ENCODE measurements at places on chromosomes 3 and 15.

- no peak for DNase-seq
These were observed 58.5 kb upstream of the PLXNA1 start for GRCh38 chr3:126924458-126924857.

GRCh38 chr15:57470543-57470942 is 94.2 kb downstream of the CGNL1 start:
- DNase-seq, result no peak

DNA sequence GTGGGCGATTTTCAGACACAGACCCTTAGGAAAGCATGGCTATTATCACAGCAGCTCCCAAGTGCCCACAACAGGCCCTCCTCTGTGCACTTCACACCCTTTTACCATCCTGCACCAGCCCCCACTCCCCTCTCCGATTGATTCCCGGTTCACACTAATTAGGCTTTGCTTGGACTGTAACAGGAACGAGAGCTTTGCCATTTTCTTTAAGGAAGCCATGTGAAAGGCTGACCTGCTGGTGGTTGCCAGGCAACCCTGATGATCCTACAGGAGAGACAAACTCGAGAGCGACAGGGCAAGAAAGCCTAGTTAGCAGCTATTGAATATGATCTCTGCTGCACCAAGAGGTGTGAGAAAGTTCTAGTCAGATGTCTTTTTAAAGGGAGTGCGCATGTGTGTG is 28.2 kb upstream of the DET1 start:
- no peak for DNase-seq

DNA sequence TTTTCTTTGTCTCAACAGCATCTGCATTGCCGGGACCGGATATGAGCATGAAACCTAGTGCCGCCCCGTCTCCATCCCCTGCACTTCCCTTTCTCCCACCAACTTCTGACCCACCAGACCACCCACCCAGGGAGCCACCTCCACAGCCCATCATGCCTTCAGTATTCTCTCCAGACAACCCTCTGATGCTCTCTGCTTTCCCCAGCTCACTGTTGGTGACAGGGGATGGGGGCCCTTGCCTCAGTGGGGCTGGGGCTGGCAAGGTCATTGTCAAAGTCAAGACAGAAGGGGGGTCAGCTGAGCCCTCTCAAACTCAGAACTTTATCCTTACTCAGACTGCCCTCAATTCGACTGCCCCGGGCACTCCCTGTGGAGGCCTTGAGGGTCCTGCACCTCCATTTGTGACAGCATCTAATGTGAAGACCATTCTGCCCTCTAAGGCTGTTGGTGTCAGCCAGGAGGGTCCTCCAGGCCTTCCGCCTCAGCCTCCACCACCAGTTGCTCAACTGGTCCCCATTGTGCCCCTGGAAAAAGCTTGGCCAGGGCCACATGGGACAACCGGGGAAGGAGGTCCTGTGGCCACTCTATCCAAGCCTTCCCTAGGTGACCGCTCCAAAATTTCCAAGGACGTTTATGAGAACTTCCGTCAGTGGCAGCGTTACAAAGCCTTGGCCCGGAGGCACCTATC is 5.0 kb downstream of the NUTM1 start:
- no peak for DNase-seq

- no peak for DNase-seq
These were observed 983.4 kb downstream of the ROBO2 start for GRCh38 chr3:78023257-78023656.

DNA sequence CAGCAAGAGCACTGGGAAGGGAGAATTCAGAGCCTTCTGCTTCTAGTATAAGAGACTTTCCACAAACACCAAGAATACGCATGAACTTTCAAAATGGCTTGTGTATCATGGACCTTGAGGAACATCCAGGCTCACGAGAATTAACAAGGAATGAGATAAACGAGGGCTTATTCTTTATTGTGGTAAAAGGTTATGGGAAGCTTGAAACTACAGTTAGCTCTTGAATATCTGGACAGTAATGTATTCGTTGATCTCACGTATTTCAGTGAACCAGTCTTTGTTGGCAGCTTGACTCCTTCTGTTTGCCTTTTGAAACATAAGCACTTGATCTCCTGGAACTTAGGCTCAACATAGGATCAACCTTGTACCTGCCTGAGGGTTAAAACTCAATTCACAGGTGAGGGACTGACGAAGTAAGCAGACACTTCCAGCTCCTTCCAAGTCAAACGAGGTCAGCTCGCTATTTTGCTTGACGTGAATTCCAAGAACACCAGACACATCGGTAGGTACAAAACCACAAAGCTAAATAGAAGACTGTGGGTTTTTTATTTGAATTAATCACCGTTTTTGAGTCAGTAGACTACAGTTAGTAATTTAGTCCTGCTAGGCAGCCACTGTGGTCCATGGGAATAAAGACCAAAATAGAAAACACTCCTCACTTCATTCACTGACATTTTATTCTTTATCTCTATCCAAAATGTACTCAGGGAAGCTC is 30.8 kb downstream of the GALNT15 start:
- no peak for DNase-seq

DNA sequence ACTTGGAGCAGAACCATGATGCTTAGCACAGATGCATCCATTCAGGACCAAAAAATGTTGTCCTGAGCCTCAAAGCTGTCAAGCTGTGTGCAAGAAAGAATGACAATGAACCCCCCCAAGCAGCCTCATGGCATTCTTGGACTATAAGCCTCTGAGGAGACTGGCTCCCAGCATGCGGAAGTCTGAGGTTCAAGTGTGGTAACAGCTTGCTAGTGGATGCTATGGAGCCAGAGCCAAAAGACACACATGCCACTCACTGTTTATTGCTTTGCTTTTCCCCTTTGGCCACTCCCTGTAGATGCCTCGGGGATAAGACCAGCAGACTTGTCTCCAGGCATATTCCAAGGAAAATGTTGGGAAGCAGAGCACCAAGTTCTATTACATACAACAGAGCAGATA is 38.2 kb upstream of the SNRK start:
- DNase-seq, result no peak
